Posterior cingulate gyrus (tissue), 11 donors: ENCODE measurements at places on chromosomes 12 and 14.

- no peak for DNase-seq
Measured at GRCh38 chr12:39297891-39298290, 145.0 kb downstream of the KIF21A start.

- no peak for DNase-seq
Measured at GRCh38 chr12:58369576-58369975, 428.2 kb downstream of the ATP23 start.

GRCh38 chr12:72889791-72890190 is 617.6 kb downstream of the TRHDE start:
- no peak for DNase-seq

DNA sequence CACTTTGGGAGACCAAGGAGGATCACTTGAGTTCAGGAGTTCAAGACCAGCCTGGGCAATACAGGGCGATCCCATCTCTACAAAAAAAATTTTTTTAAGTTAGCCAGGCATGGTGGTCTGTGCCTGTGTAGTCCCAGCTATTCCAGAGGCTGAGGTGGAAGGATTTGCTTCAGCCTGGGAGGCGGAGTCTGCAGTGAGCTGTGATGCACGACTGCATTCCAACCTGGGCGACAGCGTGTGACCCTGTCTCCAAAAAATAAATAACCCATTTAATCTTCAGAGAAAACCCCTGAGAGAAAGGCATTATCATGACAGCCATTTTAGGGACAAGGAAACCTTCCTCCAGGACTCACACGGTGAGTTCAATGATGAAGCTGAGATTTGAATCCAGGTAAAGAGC is 3.7 kb upstream of the FKBP4 start:
- no peak for DNase-seq

DNA sequence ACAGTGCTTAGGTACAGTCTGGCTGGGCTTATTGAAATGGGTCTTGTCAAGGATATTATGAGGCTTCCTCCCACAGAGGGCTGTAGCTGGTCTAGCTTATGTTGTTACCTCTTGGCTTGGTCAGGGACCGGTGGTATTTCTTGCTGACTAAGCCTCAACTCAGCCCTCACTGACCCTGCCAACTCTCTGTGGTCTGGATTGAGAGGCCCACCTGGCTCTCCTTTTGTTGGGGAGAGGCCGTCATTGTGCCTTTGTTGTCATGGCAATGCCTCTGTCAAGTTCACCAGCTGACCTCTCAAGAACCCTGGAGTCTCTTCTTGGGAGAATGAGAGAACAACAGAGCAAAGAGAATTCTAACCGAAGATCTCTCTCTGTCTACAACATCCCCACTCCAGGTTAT is 245.6 kb upstream of the NPAS3 start:
- no peak for DNase-seq

GRCh38 chr12:83476695-83477690 is 790.3 kb downstream of the TMTC2 start:
- no peak for DNase-seq

DNA sequence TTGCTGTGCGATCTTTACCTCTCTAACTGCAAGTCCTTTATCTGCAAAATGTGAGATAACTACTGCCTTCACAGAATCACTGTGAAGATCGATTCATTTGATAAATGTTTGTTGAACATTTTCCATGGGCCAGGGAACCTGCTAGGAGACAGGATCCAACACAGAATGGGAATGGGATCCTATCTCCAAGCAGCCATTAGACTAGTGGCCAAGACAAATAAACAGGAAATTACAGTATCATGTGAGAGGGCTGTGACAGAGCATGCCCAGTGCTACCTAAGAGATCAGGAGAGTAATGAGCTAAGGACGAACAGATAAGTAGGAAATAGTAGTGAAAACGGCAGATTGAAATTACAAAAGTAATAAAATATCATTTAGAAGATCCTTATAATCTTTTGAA is 105.7 kb downstream of the GRIN2B start:
- no peak for DNase-seq

DNA sequence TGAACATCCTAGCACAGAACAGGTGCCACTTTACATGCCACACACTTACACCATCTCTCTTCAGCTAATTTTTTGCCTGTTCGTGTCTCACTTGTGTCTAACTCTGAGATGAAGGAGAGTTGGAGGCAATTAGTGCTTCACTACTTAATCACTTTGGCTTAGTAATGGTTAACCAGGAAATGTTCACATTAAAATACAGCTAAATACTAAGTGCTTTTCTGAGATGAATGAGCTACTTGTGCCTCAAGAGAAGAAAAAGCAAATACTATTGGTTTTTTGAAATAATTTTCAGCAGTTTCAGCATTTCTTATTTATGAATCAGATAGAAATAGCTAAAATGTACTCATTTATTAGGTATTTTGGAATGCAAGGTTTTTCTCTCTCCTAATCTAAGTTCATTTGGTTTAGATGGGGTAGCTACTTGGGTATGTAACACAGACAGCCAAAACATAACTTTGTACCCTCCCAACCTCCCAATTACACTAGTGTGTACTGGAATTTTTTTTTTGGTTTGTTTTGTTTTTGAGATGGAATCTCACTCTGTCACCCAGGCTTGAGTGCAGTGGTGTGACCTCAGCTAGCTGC is 1474.1 kb upstream of the SEL1L start:
- DNase-seq: no peak

DNA sequence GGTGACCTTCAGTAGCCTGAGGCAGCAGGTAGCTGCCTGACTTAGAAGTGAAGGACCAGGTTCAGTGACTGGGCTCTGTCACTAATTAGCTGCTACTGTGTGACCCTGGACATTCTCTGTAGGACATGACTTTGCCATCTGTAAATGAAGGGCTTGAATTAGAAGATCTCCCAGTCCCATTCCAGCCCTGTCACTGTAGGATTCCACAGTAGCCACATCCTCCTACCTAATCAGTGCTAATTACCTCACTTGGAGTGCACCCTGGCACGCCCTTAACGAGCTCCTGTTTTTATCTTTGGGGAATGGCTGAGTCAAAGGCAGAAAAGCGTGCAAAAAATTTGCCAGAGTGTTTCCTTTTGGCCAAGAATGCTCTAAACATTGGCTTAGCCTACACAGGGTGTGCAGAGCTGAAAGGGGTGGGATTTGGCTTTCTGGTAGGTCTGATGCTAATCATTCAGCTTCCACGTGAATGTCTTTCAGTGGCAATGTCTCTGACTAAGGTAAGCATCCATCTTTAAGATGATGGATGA is 6.8 kb downstream of the NTF3 start:
- no peak for DNase-seq

DNA sequence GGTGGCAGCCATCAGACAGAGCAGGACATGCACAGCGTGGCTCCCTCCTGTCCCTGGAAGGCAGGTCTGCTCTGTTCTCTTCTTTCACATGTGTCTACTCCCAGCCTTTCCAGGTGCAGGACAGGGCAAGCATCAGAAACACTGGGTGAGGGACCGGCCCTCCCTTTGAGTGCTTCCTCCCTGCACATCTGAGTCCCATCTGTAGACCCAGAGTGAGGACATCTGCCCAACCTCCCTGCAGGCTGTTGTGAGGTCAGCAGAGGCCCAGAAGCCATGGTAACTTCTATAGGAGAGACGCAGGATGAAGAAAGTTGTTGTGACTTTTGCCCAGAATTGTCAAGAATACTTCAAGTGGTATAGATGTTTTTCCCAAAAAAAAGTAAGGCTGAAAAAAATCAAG is 282.7 kb downstream of the CACNA1C start:
- no peak for DNase-seq

DNA sequence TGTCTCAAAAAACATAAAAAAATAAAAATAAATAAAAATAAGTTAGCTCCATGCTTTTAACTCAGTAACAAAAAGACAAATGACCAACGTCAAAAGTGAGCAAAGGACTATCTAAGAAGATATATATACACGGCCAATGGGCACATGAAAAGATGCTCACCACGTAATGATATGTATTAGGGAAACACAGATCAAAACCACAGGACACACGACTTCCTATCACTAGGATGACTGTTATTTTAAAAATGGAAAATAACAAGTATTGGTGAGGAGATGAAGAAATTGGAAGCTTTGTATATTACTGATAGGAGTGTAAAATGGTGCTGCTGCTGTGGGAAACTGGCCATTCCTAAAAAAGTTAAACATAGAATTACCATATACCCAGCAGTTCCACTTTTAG is 20.2 kb upstream of the P2RX7 start:
- no peak for DNase-seq

DNA sequence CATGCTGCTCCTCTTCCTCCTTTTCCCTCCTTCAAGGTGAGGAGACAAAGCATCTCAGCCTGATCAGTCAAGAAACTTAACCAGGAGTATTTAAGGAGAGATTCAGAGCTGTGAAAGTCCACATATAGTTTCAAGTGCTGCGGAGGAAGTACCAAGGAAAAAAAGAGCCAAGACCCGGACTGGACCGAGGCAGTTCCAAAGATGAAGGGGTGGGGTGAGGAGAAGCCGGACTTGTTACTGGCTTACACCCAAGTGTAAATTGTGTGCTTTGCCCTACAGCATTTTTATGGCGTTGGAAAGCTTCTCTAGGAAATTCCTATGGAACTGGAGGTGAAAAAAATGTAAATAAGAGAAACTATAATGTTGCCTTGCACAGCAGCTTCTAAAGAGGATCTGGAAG is 263.1 kb downstream of the GRIN2B start:
- no peak for DNase-seq

DNA sequence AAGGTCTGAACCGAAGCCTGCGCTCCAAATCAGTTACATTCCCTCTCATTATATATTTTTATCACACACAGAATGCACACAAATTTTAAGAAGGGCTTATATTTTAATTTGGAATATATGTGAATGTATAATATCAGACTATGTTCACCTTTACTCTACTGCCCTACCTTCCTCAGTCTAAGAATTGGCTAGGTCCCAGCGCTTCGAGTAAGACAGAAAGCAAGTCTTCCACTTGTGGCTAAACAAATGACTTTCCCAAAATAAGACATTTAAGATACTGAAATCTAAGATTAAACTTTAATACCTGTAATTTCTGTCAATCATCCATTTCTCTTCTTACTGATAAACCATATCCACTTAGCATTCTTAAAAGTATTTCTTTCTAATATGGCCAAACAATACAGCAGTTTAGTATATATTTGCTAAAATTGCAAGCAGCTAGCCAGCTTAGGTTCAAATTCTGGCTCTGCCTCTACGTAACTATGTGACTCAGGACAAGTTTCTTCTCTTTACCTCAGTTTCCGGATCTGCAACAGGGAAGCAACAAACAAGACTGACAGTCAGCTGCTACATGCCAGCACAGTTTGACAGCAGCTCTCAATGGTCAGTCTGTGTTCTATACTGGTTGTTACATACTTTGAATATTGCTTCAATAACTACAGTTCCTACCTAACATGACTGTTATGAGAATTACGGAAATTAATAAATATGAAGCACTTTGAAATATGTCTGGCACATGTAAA is 2.0 kb downstream of the INTS13 start:
- DNase-seq: no peak

GRCh38 chr14:24132061-24132685 is 1.7 kb downstream of the FITM1 start:
- DNase-seq: no peak

- no peak for DNase-seq
Measured at GRCh38 chr12:46788072-46788887, 37.5 kb downstream of the SLC38A4 start.

DNA sequence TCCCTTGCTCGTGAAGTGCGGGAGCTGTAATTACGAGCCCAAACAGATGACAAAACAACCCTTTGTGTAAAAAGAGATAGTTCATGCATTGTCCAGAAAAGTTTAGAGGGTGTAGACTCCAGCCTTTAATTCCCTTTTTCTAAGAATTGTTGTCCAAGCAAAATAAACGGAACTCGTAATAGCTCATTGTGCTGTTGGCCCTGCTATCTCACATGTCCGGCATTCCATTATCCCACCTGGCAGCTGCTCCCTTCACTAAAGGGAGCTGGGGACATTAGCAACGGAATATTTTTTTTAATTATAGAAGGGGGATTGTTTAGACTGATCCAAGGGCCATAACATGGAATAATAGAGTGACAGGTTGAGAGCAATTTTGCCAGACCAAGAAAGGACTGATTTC is 277.5 kb upstream of the TBX3 start:
- no peak for DNase-seq

DNA sequence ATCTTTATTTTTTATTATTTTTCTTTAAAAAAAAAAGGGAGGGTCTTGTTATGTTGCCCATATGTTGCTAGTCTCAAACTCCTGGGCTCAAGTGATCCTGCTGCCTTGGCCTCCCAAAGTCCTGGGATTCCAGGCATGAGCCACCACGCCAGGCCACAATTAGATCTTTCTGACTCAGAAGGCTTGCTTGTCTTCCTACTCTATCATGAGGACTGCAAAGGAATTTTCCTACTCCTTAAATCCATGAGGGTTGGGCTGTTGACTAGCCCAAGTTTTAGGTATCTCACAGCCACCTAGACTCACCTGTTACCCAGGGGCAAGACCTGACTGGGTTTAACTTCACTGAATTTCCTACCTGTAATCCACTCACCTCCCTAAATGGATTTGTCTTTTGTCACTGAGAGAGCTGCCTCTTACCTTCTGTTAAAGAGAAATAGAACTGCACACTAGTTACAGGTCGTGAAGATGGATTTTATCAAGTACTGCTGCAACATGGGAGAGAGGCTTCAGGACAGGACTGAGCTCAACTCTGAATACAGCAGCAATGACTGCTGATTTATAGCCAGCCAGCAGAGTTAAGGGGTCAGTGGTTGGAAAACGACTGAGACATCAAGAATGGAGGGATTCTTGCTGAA is 72.3 kb downstream of the B4GALNT3 start:
- DNase-seq: no peak

- DNase-seq: no peak
Measured at GRCh38 chr14:81435391-81436295, 35.5 kb upstream of the STON2 start.

GRCh38 chr12:6951551-6952120 is 480 bp downstream of the PTPN6 start:
- DNase-seq: no peak

DNA sequence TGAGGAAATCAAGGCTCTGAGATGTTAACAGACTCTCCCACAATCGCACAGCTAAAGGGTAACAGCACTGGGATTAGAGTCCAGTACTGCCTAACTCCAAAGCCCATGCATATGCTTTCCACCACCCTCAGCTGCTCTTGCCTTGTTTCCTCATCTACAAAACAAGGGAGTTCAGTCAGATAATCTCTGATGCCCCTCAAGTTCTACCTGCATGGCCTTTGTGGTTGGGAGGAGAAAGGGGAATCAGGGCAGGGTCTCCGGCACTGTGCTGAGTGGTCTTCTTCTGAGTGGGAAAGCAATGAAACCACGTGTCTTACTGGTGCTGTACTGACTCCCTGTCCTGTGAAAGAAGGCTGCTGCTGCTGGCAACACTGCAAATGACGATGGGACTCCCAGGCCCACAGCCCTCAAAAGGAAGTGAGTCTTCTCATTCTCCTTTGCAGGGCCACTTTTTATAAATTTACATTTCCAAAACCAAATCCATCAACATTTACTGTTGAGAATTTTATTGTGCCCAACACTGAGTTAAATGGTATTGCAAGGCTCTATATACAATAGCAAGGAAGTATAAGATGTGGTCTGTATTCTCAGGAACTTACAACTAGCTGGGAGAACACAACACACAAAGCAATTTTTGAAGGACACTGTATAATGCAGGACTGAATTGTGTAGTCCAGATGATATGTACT is 19.7 kb upstream of the DUSP16 start:
- no peak for DNase-seq

- DNase-seq: no peak
Measured at GRCh38 chr14:99636487-99636886, 8.4 kb upstream of the HHIPL1 start.
